ENCODE measurements at places on chromosomes 4 and X.

- no peak for DNase-seq
These were observed 82.3 kb downstream of the ARHGAP24 start for GRCh38 chr4:85557016-85557901.

- DNase-seq = no peak
These were observed 23.7 kb downstream of the SMPX start for GRCh38 chrX:21734175-21734574.

DNA sequence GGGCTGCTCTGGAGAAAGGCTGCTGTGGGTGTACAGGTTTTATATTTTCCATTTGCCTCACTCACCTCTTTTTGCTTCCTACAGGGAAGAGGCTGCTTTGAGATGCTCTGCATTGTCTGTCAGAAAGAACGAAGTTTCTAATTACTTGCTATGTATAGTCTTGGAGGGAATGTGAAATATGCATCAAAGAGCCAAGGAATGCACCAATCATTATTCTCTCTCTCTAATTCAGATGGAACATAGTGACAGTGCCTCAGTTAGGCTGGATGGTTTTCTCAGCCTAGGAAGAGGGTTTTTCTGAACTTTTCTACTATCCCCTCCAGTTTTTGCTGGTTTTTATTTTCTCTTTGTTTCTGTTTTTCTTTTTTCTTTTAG lies 106.8 kb upstream of the SLC4A4 start:
- no peak for DNase-seq

DNA sequence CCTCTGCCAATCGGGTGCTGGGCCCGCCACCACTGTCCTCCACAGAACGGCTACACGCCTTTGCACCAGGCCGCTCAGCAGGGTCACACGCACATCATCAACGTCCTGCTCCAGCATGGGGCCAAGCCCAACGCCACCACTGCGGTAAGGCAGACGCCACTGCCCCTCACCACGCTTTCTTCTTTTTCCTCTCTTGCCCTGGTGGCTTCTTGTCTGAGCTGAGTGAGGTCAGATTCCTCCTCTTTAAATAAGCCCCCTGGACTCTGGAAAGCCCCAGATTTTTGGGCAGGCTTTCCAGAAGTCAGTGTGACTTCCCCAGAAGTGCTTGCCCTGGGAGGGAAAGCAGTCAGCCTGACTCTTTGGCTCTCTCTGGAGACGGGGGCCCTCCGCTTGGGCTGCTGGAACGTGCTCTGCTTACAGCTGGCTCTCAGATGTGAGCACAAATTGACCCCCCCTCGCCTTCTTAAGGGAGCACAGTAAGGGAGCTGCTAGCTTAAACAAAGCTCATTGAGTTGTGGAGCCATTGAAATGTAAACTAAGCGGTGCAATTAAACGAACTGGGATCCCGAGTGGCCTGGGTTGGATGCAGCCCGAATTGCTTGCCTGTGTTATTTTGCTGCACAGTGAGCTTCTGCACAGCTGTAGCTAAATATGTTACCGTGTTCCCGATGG lies 243.1 kb downstream of the ANK2 start:
- peak; percentile 66 for DNase-seq

GRCh38 chr4:159420162-159421057 lies 317.5 kb downstream of the RAPGEF2 start:
- no peak for DNase-seq

GRCh38 chrX:31708116-31708515 lies 636.3 kb upstream of the FTHL17 start:
- peak; percentile 15 for DNase-seq

DNA sequence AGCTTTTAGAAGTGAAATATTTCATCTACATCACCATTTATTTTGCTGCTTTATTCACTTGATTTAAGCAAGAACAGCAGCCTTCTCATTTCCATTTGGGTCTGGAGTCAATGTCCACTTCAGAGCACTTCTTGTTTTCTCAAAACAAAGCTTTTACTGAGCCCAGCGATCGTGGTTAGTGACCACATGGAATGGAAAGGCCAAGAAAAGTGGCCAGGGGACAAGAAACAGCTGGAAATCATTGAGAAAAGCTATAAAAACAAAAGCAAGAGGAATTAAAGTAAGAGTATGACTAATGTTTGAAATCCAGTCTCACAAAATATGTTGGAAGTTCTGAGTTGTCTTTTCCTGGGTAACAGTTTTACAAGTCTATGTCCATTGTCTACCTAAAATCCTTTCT lies 328.4 kb upstream of the INTU start:
- peak; percentile 88 for DNase-seq

- DNase-seq = no peak
These were observed 233.2 kb downstream of the ARHGAP10 start for GRCh38 chr4:147965056-147965455.

- DNase-seq = no peak
These were observed 130.0 kb upstream of the LNX1 start for GRCh38 chr4:53721263-53721662.

DNA sequence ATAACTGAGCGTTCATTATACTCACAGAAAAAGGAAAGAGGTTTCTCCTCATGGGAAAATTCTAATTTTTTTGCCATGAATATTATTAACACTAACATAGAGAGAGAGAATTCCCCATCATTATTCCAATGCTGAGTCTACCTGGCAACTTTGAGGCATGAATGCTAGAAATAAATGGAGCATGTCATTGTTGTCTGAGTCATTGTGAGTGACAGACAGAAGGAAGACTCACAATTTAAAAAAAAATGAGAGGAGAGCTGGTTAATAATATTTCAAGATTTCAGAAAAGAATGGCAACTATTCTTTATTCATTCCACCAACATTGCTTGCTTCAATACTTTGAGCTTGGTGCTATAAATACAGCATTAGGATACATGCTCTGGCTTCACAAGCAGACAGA lies 170.4 kb upstream of the HS3ST1 start:
- no peak for DNase-seq

DNA sequence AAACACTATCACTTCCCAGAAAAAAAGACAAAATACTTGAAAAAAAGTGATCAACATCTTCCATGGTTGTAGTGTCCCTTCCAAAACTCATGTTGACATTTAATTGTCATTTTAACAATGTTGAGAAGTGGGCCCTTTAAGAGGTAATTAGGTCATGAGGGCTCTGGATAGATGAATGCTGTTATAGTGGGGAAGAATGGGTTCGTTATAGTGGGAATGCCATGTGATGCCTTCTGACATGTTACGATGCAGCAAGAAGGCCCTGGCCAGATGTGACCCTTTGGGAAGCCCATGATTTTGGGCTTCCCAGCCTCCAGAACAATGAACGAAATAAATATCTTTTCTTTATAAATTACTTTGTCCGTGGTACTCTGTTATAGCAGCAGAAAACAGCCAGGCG lies 4.0 kb upstream of the SLC10A6 start:
- no peak for DNase-seq

GRCh38 chr4:98544141-98544817 lies 114.1 kb downstream of the TSPAN5 start:
- no peak for DNase-seq

DNA sequence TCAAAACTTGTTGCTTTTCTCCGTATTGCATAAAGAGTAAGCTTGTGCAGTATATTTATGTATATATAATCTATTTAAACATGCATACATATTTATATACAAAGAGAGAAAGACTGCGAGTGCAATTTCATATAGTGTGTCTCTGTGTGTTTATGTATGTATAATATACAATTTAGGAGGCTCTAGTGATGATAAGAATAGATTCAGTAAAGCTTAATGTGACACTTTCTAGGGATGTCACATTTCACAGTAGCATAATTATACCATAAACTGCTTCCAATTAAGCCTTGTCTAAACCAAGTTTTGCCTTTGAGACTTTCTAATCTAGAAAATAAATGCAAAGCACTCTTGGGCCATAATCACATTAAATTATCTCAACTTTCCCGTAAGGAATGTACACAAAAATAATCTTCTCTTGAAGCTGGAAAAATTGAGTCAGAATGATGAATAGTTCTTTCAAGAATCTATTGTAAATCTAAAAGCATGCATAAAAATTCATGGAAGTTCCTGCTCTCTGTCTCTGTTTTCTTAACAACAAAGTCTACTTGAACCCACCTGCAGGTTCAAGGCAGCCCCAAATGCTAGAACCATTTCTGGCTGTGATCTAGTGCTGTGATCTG lies 114.1 kb upstream of the NPY2R start:
- DNase-seq = no peak

DNA sequence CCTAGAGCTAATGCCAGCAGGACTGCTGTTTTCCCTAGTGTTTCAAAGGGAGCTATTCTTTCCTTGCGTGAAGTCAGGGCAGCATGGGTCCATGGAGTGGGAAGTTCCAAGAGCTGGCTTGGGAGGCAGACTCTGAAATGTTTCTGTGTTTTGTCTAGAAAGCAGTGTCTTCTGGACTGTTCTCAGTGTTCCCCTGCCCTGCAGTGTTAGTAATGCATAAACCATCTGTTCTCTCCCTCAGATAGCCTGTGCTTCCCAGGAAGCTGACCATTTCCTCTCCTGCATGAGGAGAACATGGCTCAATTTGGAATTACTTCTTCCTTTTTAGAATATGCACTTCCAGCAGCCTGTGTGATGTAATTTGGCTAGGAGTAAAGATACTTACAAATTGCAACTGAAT lies 116.7 kb upstream of the CXCL13 start:
- DNase-seq = no peak

GRCh38 chr4:186536285-186536684 lies 19.1 kb downstream of the MTNR1A start:
- no peak for DNase-seq

DNA sequence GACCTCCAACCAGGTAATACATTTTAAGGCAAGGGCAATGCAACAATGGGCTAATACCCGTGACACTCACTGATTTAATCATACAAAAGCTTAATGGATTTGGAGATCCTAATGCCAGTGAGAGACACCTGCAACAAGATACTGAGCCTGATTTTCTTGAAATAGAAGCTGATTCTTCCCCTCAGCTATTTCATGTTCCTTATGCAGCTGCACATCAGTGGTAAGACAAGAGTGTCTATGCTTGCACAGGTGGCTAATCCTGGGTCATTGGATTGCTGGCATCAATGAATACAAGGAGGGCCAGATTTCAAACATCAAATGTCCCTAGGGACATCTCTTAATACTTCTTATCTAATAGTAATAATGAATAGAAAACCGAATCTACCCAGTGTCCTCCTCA lies 139.7 kb downstream of the PPARGC1A start:
- DNase-seq = no peak

DNA sequence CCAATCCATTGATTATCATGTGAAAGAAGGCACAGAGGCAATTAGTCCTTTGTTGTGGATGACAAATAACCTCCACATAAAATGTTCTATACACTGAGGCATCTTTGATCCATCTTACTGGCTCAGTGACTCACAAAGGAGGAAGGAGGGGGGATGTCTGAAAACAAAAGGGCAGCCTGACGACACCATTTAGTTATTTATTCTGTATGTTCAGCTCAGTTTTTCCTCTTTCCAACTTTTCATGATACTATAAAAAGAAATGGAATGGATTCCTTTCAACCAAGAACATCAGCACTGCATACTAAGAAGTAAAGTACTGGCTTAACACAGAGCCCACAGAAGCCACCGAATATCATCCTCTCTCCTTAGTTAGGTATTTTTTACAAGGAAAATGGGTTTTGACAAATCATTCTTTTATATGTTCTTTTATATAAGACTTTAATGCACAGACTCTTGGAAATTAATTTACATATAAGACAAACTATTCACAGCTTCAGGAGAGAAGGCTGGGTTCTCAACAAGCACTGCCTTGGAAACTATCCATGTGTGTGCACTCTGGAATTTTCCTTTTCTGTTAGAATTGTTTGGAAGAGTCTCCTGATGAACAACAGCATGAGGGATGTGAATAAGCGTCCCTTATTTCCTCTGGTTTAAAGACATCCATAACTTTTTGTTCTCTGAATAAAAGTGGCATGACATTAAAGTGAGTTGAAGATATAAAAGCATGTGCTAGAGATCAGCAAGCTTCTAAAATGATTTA lies 135.6 kb downstream of the TSPAN5 start:
- peak; percentile 95 for DNase-seq

GRCh38 chrX:93673869-93674271 lies at the start of gene FAM133A:
FAM133A (plus strand) TSS chrX:93674206; CDS start chrX:93709420, 35,214 bp downstream.
- peak; percentile 73 for DNase-seq

- DNase-seq = no peak
These were observed 28.3 kb downstream of the MAEA start for GRCh38 chr4:1318046-1318375.

GRCh38 chr4:1233641-1234308 lies 15.2 kb downstream of the CTBP1 start:
- peak; percentile 39 for DNase-seq

DNA sequence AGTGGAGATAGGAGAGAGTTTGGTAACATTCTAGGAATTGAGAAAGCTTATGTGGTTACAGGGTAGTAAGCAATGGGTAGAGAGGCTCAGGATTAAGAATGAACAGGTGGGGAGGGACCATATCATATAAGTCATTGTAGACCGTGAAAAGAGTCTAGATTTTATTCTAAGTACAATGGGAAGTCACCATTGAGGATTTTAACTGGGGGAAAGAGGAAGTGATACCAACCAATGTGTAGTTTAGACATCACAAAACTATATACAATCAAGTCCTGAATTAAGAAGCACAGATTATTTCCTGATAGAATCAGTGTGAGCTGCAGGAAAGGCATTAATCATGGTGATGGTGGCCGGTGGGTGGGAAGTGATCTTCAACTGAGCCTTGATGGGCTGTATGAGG lies 178.3 kb upstream of the ZIC3 start:
- DNase-seq = no peak

GRCh38 chr4:96312046-96312685 lies 472.3 kb downstream of the PDHA2 start:
- no peak for DNase-seq

DNA sequence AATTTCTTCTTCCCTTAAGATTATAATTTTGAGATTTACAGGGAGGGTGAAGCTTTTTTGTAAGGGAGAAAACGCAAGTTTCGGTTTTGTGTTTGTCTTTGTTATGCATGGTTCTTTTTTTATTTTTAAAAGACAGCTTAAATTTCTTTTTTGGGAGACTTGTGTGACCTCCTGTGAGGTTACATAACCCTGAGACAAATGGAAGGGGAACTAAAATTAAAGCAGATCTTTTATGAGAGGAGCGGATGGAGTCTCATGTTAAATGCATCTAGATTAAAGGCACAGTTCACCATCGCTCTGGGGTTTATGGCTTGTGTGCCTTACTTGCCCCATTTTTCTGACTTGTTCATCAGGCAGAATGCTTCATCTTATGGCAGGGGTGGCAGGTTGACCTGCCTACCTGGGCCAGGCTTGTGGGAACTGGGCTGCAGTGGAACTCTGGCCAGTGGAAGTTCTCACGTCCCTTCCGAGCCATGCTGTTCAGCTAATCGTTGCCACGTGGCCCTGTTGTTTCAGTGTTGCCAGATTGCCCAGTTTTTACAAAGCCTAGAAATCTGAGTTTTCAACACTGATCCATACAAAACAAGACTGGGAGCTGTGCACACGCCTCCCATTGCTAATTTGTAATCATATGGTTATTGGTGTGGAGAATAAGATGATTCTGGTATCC lies 291.8 kb downstream of the ARHGAP10 start:
- DNase-seq = no peak
